ENCODE measurements at places on chromosomes 11 and 22. TPM values are rescaled to one million over a fixed set of nuclear protein-coding genes. Genes with fewer than 3 reads are reported as not detected.

- H3K36me3 ChIP-seq: no peaks in the 10 kb centered on the region
- DNase-seq: peak; percentile 24
- H3K27me3 ChIP-seq: no peaks in the 10 kb centered on the region
- peaks cover 10% of the 10 kb centered on the region for H3K4me1 ChIP-seq
- H3K27ac ChIP-seq: no peak overlapping the region
Measured at GRCh38 chr11:32053151-32053888, 37.6 kb upstream of the RCN1 start.

DNA sequence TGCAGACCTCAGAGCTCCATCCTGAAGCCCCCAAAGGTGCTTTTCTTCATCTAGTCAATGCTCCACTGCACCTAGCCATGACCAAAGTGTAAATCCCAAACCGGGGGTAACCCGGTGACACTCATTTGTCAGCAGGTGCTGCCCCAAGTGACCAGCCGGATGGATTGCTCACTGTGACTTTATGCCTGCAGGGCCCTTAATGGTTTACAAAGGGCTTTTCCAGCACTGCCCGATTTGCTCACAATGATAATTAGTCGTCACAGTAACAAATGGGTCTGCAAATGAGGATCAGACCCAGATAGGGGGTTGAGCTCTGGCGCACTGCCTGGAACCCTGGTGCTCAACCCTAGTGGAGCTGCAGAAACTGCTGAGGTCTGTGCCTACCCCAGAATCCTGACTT lies 45.7 kb upstream of the CD5 start:
- DNase-seq: no peak
- H3K27me3 ChIP-seq: no peaks in the 10 kb centered on the region
- no peak overlapping the region for H3K27ac ChIP-seq
- H3K4me3 ChIP-seq: no peak overlapping the region
- H3K36me3 ChIP-seq: no peaks in the 10 kb centered on the region

- no peak overlapping the region for H3K27ac ChIP-seq
- peaks cover 5% of the 10 kb centered on the region for H3K36me3 ChIP-seq
Measured at GRCh38 chr22:31221084-31221483, 9.0 kb downstream of the LIMK2 start.

DNA sequence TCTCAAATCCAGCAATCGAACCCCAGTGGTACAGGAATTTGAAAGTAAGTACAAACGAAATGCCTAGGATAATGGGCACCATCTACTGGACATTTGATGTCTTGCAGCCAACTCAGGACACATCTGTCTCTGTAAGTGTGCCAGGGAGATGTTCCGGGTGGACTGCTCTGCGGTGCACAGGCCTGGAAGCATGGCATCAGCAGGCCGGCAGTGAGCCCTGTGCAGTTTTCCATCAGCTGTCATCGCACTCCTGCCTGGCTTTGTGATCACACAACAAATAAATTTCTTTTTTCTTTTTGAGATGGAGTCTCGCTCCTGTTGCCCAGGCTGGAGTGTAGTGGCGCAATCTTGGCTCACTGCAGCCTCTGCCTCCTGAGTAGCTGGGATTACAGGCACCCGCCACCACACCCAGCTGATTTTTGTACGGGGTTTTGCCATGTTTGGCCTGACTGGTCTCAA lies 71.0 kb downstream of the JAM3 start:
- peaks cover 31% of the 10 kb centered on the region for H3K36me3 ChIP-seq
- H3K27ac ChIP-seq: peak overlapping the region; percentile 63
- no peak overlapping the region for H3K4me3 ChIP-seq
- H3K4me1 ChIP-seq: peaks cover 6% of the 10 kb centered on the region

GRCh38 chr11:46238078-46238966 lies 39.1 kb upstream of the CREB3L1 start:
- peak; percentile 85 for DNase-seq
- peak overlapping the region; percentile 39 for H3K4me3 ChIP-seq
- H3K36me3 ChIP-seq: no peaks in the 10 kb centered on the region
- H3K4me1 ChIP-seq: peaks cover 44% of the 10 kb centered on the region
- H3K27ac ChIP-seq: peak overlapping the region; percentile 89

- H3K4me1 ChIP-seq: peaks cover 13% of the 10 kb centered on the region
- no peaks in the 10 kb centered on the region for H3K27me3 ChIP-seq
- H3K36me3 ChIP-seq: no peaks in the 10 kb centered on the region
- no peak overlapping the region for H3K4me3 ChIP-seq
- H3K27ac ChIP-seq: no peak overlapping the region
Measured at GRCh38 chr22:43203471-43203981, 16.6 kb upstream of the TTLL12 start.

DNA sequence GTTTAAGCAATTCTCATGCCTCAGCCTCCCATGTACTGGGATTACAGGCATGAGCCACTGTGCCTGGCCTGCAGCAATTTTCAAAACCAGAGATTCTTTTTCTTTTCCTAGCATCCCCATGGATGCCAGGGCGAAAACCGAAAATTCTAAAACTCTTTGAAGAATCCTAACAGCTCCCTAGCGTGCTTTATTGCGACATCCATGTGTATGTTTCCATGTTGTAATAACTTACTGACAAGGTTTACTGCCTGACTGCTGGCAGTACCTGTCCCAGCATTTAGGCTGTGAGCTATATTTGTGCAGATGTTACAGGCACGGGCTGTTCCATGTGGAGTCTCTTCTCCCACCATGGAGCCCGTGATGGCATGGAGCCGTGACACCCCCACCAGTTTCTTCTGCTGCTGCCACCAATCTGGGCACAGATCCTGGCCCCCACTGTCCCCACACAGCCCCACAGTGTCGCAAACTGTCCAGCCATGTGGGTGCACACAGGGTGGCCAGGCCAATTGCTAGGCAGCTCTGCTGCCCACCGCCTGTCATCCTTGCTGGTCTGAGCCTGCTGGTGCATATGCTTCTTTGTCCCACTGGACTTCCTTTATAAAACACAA lies 7.1 kb upstream of the TAB1 start:
- H3K4me1 ChIP-seq: peaks cover 6% of the 10 kb centered on the region
- H3K27ac ChIP-seq: no peak overlapping the region
- no peaks in the 10 kb centered on the region for H3K36me3 ChIP-seq
- peaks cover 12% of the 10 kb centered on the region for H3K27me3 ChIP-seq

- peaks cover 10% of the 10 kb centered on the region for H3K4me1 ChIP-seq
- peaks cover 4% of the 10 kb centered on the region for H3K27me3 ChIP-seq
- no peak overlapping the region for H3K4me3 ChIP-seq
- H3K36me3 ChIP-seq: no peaks in the 10 kb centered on the region
- DNase-seq: no peak
Measured at GRCh38 chr22:37128555-37129281, 19.2 kb upstream of the TMPRSS6 start.

DNA sequence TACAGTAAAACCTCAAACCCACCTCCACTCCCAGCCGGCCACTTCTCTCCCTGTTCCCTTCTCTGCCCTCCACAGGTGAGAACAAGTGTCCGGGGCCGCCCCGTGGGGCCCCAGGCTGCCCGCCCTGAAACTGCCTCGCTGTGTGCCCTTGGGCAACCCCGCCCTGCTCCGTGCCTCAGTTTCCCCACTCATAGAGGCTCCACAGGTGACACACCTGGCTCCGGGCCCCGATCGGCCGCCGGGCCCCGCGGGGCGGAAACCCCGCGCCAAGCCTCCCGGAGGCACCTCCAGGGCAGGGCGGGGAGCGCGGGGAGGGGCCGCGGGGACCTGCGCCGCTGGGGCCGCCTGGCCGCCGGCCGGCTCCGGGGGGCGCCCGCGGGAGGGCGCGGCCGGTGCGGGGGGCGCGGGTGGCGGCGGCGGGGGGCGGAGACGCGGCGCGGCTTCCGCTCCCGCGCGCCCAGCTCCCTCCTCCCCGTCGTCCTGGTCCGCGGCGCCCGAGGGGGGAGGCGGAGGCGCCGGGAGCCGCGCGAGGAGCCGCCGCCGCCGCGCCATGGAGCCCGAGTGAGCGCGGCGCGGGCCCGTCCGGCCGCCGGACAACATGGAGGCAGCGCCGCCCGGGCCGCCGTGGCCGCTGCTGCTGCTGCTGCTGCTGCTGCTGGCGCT lies at the start of gene LRP5:
LRP5 (plus strand) TSS at position 475 of the 663 bp plus-strand sequence; CDS start at position 599, 124 bp downstream.
- no peaks in the 10 kb centered on the region for H3K36me3 ChIP-seq
- H3K27ac ChIP-seq: peak within 1 kb of the TSS; percentile 91
- H3K4me1 ChIP-seq: peaks cover 54% of the 10 kb centered on the region
- H3K27me3 ChIP-seq: peaks cover 3% of the 10 kb centered on the region

DNA sequence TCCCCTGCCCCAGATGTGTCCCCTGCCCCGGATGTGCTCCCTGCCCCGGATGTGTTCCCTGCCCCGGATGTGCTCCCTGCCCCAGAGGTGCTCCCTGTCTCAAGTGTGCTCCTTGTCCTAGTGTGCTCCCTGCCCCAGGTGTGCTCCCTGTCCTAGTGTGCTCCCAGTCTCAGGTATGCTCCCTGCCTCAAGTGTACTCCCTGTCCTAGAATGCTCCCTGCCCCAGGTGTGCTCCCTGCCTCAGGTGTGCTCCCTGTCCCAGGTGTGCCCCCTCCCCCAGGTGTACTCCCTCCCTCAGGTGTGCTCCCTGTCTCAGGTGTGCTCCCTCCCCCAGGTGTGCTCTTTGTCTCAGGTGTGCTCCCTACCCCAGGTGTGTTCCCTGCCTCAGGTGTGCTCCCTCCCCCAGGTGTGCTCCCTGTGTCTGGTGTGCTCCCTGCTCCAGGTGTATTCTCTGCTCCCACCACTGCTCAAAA lies 48.7 kb upstream of the RASD2 start:
- DNase-seq: no peak
- no peaks in the 10 kb centered on the region for H3K27me3 ChIP-seq
- no peak overlapping the region for H3K27ac ChIP-seq
- H3K36me3 ChIP-seq: no peaks in the 10 kb centered on the region
- no peak overlapping the region for H3K4me3 ChIP-seq

GRCh38 chr11:64007160-64007628 lies 21.0 kb downstream of the OTUB1 start:
- peak overlapping the region; percentile 47 for H3K4me3 ChIP-seq
- H3K27me3 ChIP-seq: peaks cover 16% of the 10 kb centered on the region
- no peaks in the 10 kb centered on the region for H3K36me3 ChIP-seq
- H3K27ac ChIP-seq: peak overlapping the region; percentile 85

DNA sequence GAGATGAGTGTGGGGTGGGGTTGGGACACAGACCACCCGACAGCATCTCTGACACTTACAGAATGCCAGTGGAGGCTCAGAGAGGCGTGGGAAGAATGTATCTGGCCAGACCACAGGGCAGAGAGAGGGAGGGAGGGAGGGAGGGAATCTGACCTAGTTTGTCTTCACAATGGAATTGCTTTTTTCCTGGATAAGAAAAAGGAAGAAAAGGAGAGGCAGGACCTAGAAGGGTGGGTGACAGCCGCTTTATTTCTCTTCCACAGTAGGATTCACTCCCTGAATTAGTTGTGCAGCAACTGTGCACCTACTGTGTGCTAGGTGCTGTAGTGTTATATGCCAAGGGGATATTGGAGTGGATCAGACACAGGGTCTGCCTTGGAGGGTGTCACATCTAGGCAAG lies 3.7 kb downstream of the KCNK4 start:
- no peak for DNase-seq
- peaks cover 18% of the 10 kb centered on the region for H3K4me1 ChIP-seq
- H3K4me3 ChIP-seq: no peak overlapping the region
- no peaks in the 10 kb centered on the region for H3K36me3 ChIP-seq
- peaks cover 97% of the 10 kb centered on the region for H3K27me3 ChIP-seq

- H3K36me3 ChIP-seq: peaks cover 15% of the 10 kb centered on the region
- H3K4me1 ChIP-seq: no peaks in the 10 kb centered on the region
- no peaks in the 10 kb centered on the region for H3K27me3 ChIP-seq
Measured at GRCh38 chr22:23874871-23875270, 17.2 kb downstream of the SLC2A11 start.

HOATZ gene
- total RNA-seq: not detected

EXPH5 gene
- total RNA-seq: 0.80 TPM

LRRC56 gene
- 2.0 TPM for total RNA-seq

GVQW3 gene
- total RNA-seq: 3.4 TPM

Measured in muscle of leg (tissue), 16 donors.